ENCODE measurements at places on chromosomes 12 and 14.
A peak's percentile ranks its signal among the peaks of the same experiment; 100 is the strongest.

DNA sequence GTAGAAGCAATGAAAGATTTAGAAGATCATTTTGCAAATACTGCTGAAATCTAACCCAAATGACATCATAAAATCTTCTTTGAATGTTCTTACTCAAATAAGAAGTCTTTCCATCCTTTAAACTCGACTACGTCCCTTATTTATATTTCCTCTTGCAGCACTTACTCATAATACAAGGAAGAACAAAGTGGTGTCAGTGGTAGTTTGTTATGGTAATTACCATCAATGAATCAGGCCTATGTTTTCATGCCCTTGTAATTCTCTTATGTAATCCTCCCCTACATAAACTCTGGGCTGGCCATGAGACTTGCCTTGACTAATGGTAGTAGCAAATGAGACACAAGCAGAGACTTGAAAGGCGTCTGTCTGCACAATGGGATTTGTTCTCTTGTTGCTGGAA, 17.0 kb downstream of the EEA1 start:
- no peak for DNase-seq

DNA sequence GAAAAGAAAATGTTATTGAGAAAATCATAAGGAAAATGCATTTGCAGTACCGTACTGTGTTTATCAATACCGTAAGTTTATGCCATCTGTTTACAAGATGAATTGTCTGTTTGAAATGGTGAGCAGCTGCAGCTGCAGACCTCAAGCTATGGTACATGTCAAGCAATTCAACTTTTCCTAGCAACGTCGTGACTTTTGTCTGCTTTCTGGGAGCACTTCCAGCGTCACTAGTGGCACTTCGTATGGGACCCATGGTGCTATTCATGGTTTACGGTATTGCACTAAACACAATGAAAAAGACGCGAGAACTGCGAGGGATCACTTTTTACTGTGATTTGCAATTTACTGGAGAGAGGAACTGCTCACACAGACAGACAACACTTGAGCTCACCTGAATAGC, 160.8 kb downstream of the UNC79 start:
- no peak for DNase-seq

GRCh38 chr14:51041108-51041531, 53.8 kb downstream of the TRIM9 start:
- no peak for DNase-seq

DNA sequence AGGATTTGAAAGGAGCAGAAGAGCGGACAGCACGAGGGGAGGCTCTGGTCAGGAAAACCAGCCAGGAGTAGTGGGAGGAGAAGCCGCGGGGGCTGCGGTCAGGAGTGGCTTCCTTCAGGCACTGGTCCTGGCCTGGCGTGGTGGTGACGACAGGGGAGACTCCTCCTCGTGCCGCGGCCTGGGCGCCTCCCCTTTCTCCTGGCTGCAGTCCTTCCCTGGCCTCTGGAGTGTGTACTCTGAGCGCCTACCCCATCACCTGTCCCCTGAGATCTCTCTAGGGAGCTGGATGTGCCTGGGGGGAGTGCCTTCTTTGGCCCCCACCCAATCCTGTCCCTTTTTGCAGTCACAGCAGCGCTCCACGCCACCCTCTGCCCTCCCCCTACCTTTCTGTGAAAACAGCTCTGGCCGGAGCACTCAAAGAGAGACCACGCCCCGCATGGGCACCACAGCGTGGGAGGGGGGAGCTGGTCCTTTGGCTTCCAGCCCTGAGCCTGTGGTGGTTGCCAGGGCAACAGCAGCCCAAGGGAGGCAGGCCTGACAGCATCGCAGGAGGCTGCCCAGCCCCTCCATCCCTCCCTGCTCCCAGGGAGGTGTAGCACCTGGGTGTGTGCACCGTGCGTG, 125.9 kb downstream of the CALM1 start:
- peak; percentile 58 for DNase-seq

DNA sequence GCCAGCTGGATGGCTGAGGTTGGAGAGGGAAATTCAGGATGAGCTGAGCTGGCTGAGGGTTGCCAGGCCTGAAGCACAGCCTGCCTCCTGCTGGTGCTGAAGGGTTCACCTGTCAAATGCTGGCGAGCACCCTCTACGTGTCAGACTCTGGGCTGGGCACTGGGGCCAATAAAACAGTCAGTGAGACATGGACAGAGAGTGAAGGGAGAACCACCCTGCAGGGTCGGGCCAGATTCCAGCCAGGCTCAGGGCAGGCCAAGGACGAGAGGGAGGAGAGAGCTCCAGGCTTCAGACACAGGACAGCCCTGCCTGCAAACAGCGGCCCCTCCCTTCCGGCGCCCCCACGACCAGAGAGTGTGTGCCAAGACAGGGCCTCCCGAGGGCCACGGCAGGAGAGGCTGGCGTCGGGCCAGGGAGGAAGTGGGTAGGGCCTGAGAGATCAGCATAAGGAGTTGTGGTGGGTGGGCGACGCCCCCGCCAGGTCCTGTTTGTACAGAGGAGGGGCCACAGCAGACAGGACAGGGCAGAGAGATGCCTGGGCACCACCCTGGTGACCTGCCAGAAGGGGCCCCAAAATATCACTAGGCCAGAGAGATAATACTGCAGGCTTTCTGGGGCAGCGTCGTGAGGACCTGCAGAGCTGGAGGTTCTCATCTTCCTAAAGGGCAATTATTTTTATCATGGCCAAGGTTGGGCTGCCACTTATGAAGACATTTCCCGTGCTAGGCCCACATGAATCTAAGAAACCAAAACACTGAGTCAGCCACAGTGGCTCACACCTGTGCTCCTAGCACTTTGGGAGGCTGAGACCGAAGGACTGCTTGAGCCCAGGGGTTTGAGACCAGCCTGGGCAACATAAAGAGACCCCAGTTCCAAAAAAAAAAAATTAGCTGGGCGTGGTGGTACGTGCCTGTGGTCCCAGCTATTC, 73.1 kb upstream of the GPR68 start:
- no peak for DNase-seq

GRCh38 chr14:62247266-62247665, 485.0 kb downstream of the SNAPC1 start:
- DNase-seq = no peak

GRCh38 chr14:43937001-43937400, 570.1 kb downstream of the FSCB start:
- no peak for DNase-seq

DNA sequence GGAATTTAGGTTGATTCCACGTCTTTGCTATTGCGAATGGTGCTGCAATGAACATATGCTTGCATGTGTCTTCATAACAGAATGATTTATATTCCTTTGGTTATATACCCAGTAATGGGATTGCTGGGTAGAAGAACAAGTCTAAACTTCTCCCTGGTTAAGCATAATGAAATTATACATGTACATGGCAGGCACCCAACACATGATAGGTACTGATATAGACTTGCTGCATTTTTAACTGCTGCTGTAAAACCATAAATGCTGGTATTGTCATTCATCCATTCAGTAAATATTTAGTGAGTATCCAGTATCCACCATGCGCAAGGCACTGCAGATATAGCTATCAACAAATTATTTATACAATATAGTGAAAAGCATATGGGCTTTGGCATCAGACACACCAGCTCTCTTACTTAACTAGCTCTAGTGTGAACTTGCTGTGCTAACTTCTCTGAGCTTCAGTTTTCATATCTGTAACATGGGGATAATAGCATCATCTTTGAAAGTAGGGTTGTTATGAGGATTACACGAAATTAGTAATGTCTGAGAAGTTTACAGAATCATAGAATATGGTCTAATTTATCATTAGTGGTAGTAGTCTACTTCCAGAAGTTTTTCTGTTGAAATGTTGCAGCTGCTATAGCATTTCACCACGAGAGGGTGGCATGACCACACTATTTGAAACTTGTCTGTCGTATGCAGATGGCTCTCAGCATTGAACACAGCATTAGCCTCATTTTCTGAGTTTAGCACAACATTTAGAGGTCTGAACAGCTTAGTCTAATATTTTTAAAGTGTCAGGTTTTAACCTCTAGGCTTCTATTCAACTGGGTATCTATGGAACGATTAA, 32.0 kb upstream of the SEL1L start:
- DNase-seq = no peak

DNA sequence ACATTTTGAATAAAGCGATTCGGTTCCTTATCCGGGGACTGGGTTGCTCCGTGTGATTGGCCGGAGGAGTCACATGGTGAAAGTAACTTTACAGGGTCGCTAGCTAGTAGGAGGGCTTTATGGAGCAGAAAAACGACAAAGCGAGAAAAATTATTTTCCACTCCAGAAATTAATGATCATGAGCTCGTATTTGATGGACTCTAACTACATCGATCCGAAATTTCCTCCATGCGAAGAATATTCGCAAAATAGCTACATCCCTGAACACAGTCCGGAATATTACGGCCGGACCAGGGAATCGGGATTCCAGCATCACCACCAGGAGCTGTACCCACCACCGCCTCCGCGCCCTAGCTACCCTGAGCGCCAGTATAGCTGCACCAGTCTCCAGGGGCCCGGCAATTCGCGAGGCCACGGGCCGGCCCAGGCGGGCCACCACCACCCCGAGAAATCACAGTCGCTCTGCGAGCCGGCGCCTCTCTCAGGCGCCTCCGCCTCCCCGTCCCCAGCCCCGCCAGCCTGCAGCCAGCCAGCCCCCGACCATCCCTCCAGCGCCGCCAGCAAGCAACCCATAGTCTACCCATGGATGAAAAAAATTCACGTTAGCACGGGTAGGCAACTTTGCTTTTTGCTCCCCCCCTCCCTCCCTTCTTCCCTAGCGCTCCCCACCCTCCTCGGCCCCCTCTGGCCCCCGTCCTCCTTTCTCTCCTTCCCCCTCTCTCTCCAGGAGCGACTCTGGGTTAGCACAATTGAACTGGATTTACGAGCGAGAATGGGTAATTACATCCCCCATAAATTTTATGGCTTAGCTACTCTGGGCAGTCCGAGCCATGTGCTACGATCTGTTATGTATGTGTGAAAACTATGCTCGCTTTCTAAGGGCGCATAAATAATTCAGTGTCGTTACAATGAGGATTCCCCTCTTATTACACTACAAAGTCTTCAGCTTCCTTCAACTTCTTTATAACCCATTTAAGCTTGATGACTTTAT, at the start of gene HOXC4:
TSS of gene HOXC4 (plus strand) at position 85 of the 991 bp plus-strand sequence. CDS start at position 173, 88 bp downstream.
- DNase-seq = no peak

- no peak for DNase-seq
Observed at GRCh38 chr12:104423809-104424208, 32.9 kb upstream of the CHST11 start.

DNA sequence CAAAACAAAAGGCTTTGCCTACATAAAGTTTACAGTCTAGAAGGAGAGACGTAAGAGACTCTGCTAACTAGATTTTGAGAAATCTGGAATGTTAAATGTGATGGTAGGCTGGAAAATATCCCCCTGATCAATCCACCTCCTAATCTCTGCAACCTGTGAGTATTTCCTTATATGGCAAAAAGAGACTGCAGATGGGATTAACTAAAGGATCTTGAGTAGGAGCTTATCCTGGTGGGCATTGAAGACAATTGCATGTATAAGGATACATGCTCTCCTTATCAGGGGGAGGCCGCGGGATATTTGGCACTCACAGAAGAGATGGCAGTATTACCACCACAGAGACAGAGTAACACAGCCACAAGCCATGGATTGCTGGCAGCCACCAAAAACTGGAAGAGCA, 95.2 kb downstream of the EGLN3 start:
- no peak for DNase-seq

GRCh38 chr14:20419419-20419818, 6.1 kb upstream of the TEP1 start:
- no peak for DNase-seq

- DNase-seq = no peak
Observed at GRCh38 chr14:23063601-23064000, 6.3 kb upstream of the CDH24 start.

DNA sequence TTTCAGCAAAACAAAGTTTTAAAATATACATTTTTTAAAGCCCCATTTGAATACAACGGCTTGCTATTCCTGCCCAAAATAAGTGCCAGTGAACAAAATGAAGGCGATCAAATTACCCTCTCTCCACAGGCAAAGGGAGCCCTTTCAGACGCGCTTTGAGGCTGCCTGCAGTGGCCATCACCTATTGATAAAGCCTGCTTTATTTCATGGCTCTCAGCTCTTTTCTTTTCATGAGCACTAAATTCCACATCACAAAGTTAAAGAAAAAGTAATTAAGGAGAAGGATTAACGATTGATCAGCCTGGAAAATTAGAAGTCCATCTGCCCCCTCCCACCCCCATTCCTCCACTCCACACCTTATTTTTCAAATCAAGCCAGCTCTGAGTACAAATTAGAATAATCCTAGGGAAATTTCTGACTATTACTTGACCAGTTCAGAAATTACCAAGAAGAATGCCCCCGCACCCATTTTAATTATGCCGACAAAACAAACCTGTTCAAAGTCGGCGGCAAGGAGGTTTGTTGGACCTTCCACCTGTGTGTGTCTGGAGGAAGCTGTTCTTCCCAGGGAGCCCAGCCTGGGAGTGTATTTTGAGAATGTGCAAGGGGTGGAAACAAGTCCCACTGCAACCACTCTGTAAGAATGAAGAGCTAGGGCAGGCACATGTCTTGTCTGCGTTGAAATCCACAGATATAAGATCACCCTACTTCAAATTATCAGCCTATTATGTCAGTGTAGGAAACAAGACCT, 64.2 kb upstream of the RIC8B start:
- no peak for DNase-seq

GRCh38 chr12:86914721-86915120, 658.5 kb upstream of the MGAT4C start:
- peak; percentile 26 for DNase-seq

DNA sequence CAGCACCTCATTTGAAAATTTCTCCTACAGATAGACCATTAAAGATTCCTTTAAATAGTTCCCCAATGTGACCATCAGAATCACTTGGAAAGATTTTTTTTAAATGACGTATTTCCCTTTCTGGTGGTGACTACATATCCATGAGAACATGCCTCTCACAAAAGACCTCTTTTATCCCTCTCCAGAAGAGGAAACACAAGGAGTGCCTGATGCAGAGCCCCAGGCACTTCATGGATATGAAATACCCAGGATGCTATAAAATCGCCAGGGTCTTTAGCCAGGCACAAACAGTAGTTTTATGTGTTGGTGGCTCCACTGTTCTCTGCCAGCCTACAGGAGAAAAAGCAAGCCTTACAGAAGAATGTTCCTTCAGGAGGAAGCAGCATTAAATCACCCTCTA, 97.1 kb downstream of the ETNK1 start:
- DNase-seq = no peak

- DNase-seq = no peak
Observed at GRCh38 chr14:98634043-98634820, 637.8 kb downstream of the BCL11B start.

DNA sequence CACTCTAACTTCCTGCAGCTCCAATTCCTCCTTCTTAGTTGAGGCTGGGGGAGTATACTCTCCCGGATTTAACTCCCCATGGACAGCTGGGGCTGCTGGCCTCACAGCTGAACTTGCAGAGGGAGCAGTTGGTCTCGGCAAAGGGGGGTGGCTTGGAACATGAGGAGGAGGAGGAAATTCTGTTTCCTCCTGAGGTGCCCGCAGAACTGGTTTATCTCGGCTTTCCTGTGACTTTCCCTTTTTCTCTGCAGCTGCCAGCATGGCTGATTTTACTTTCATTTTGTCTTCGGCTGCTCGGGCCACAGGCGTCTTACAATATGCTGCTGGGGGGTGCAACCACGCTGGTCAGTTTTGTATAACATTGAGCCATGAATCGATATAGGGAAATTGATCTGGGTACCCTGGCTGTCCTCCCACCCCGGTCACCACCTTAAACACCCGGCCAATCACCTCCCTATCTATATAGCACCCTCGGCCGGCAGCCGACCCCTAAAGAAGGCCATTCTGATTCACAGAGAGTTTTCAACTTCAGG, 1317.6 kb downstream of the TMEM121 start:
- no peak for DNase-seq

Measured in SHP77 (cell line).